ENCODE measurements at places on chromosomes 2 and 18. TPM values are rescaled to one million over a fixed set of nuclear protein-coding genes. Genes with fewer than 3 reads are reported as not detected.

DNA sequence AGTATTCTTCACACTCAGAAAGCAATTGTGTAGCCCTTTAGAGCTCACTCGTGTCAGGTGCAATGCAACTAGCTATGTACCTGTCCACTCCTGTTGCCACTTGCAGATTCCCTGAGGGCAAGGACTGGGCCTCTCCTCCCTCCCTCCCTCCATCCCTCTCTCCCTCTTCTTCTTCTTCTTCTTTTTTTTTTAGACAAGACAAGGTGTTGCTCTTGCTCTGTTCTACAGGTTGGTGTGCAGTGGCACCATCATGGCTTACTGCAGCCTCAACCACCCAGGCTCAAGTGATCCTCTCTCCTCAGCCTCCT, 119.7 kb downstream of the ACKR3 start:
- no peaks in the 10 kb centered on the region for H3K36me3 ChIP-seq
- H3K4me3 ChIP-seq: no peak overlapping the region
- peaks cover 34% of the 10 kb centered on the region for H3K4me1 ChIP-seq
- no peak overlapping the region for H3K27ac ChIP-seq

DNA sequence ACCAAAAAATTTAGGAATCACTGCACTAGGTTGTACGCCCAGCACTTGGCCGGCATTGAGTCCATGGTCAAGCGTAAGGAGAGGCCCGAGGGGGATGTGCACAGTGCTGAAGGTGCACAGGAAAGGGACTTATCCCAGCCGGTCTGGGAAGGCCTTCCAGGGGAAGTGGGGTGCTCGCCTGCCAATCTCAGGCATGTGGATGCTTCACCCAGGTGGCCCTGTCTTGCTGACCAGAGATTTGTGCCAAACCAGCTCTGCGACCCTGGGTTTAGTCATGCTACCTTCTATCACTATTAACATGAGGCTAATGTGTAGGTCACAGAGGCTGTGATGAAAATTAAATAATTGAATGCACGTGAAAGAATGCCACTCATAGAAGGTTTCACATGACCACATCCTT, 1.7 kb upstream of the ITM2C start:
- no peaks in the 10 kb centered on the region for H3K27me3 ChIP-seq
- no peaks in the 10 kb centered on the region for H3K36me3 ChIP-seq
- peaks cover 24% of the 10 kb centered on the region for H3K4me1 ChIP-seq
- H3K4me3 ChIP-seq: no peak overlapping the region
- no peak overlapping the region for H3K27ac ChIP-seq
- no peak for DNase-seq

DNA sequence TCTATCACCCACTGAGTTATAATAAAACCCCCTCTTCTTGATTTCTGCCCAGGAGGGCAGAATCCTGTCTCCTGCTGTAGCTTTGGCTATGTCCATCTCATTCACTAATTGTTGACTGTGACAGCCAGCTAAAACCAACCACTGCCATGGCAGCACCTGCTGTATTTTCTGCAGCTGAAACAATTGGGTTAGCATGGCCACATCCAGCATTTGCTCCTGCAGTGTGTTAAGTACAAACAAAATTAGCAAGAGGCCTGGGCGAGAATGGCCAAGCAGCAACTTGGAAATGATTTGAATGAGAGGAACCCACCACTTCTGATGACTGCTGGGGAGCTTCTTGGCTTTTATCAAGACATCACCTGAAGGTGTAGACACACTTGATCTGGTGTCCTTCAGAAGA, 89.4 kb upstream of the LRRTM1 start:
- no peak overlapping the region for H3K4me3 ChIP-seq
- H3K36me3 ChIP-seq: no peaks in the 10 kb centered on the region
- no peaks in the 10 kb centered on the region for H3K27me3 ChIP-seq
- DNase-seq: no peak
- H3K27ac ChIP-seq: no peak overlapping the region

- no peaks in the 10 kb centered on the region for H3K27me3 ChIP-seq
- H3K36me3 ChIP-seq: no peaks in the 10 kb centered on the region
- no peak overlapping the region for H3K4me3 ChIP-seq
- no peak for DNase-seq
Observed at GRCh38 chr2:225637259-225637658, 237.7 kb downstream of the NYAP2 start.

GRCh38 chr2:40127890-40128557, 323.9 kb downstream of the SLC8A1 start:
- DNase-seq: no peak
- no peaks in the 10 kb centered on the region for H3K36me3 ChIP-seq
- no peak overlapping the region for H3K27ac ChIP-seq
- no peaks in the 10 kb centered on the region for H3K27me3 ChIP-seq
- H3K4me3 ChIP-seq: no peak overlapping the region
- peaks cover 16% of the 10 kb centered on the region for H3K4me1 ChIP-seq

GRCh38 chr2:162308747-162309503, 9.6 kb downstream of the IFIH1 start:
- peaks cover 10% of the 10 kb centered on the region for H3K36me3 ChIP-seq
- peaks cover 5% of the 10 kb centered on the region for H3K4me1 ChIP-seq
- H3K4me3 ChIP-seq: no peak overlapping the region
- H3K27me3 ChIP-seq: no peaks in the 10 kb centered on the region

- no peak for DNase-seq
- no peak overlapping the region for H3K27ac ChIP-seq
- no peaks in the 10 kb centered on the region for H3K27me3 ChIP-seq
- H3K36me3 ChIP-seq: no peaks in the 10 kb centered on the region
- H3K4me1 ChIP-seq: no peaks in the 10 kb centered on the region
Observed at GRCh38 chr2:136351684-136352083, 233.7 kb upstream of the CXCR4 start.

DNA sequence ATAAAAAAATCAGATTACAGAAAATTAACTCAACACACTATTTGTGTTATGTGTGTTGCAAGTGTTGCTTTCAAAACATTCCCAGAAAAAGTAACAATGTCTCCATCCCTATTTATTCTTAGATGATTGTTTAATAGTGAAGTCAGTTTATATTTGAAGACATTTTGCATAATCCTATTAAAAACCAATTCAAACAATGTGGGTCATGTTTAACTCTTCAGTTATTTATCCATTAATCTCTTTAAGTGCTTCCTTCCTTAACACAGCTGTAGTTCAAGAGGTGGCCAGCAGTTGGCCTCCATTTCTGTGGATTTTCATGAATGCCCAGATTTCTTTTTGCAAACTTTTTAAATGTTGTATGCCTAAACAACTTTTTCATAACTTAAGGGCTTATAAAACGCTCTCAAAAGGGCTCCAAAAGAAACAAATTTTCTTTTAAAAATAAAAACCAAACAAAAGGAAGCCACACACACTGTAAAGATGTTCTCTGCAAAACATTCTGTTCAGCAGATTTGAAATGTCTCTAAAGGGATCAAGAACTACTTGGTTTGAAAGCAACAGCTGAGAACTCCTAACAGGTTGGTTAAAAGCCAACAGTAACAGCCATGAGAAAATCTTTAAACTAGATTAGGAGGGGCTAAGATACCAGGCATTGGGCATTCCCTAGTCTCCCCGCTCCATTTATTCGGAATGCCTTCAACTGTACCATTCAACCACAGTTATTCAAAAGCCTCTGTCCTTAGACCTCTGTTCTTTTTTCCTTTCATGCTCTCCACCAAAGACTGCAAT, 71.5 kb downstream of the THADA start:
- peak overlapping the region; percentile 89 for H3K27ac ChIP-seq
- H3K36me3 ChIP-seq: no peaks in the 10 kb centered on the region
- DNase-seq: no peak
- no peaks in the 10 kb centered on the region for H3K27me3 ChIP-seq
- no peak overlapping the region for H3K4me3 ChIP-seq
- H3K4me1 ChIP-seq: peaks cover 30% of the 10 kb centered on the region

DNA sequence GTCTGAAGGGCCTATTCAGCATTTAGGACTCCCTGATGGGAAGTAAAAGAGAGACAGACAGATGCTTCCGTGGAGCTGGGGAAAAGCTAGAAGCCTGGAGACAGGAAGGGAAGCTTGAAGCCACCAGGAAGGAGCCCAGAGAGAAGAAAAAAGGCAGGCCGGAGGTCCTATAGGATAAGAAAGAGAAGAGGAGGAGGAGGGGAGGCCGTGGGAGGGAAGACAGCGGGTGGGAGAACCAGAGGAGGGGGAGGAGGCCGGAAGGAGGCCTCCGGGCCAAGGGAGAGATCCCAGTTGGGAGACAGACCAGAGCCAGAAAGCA, 107.1 kb upstream of the PKDCC start:
- H3K36me3 ChIP-seq: no peaks in the 10 kb centered on the region
- peaks cover 14% of the 10 kb centered on the region for H3K4me1 ChIP-seq
- no peak overlapping the region for H3K4me3 ChIP-seq

GRCh38 chr18:58402247-58402646, 226.6 kb downstream of the ALPK2 start:
- no peaks in the 10 kb centered on the region for H3K36me3 ChIP-seq
- H3K27ac ChIP-seq: no peak overlapping the region
- no peak for DNase-seq

GRCh38 chr2:223578846-223579245, 23.3 kb downstream of the SCG2 start:
- no peak for DNase-seq
- H3K4me1 ChIP-seq: peaks cover 6% of the 10 kb centered on the region
- no peaks in the 10 kb centered on the region for H3K36me3 ChIP-seq
- no peaks in the 10 kb centered on the region for H3K27me3 ChIP-seq

The TDRD15 gene
- total RNA-seq: 0.14 TPM

GRCh38 chr2:128734521-128735295, 416.0 kb upstream of the HS6ST1 start:
- no peak overlapping the region for H3K27ac ChIP-seq
- H3K27me3 ChIP-seq: no peaks in the 10 kb centered on the region
- H3K36me3 ChIP-seq: no peaks in the 10 kb centered on the region
- H3K4me3 ChIP-seq: no peak overlapping the region
- no peak for DNase-seq
- H3K4me1 ChIP-seq: peaks cover 5% of the 10 kb centered on the region

The NEU4 gene
- 5.4 TPM for total RNA-seq

The OBSL1 gene
- total RNA-seq: 88.7 TPM

The ANAPC1 gene
- total RNA-seq: 33.6 TPM

- H3K36me3 ChIP-seq: no peaks in the 10 kb centered on the region
- DNase-seq: no peak
- H3K4me1 ChIP-seq: no peaks in the 10 kb centered on the region
- no peaks in the 10 kb centered on the region for H3K27me3 ChIP-seq
Observed at GRCh38 chr18:10197097-10197496, 257.3 kb upstream of the APCDD1 start.

The TMEM169 gene
- not detected for total RNA-seq

The ID2 gene
- 486 TPM for total RNA-seq

The BCL11A gene
- total RNA-seq: 0.41 TPM

- no peak overlapping the region for H3K27ac ChIP-seq
- H3K27me3 ChIP-seq: no peaks in the 10 kb centered on the region
- peaks cover 3% of the 10 kb centered on the region for H3K4me1 ChIP-seq
- no peaks in the 10 kb centered on the region for H3K36me3 ChIP-seq
Observed at GRCh38 chr2:51990684-51991083, 958.8 kb upstream of the NRXN1 start.

GRCh38 chr2:55155206-55155605, 76.9 kb downstream of the CLHC1 start:
- no peaks in the 10 kb centered on the region for H3K36me3 ChIP-seq
- H3K27ac ChIP-seq: peak overlapping the region; percentile 75
- H3K4me1 ChIP-seq: peaks cover 48% of the 10 kb centered on the region
- no peak overlapping the region for H3K4me3 ChIP-seq

The TRIM54 gene
- 0.41 TPM for total RNA-seq

- no peak overlapping the region for H3K27ac ChIP-seq
- no peaks in the 10 kb centered on the region for H3K27me3 ChIP-seq
- no peak for DNase-seq
- no peaks in the 10 kb centered on the region for H3K4me1 ChIP-seq
- H3K36me3 ChIP-seq: no peaks in the 10 kb centered on the region
Observed at GRCh38 chr2:214185546-214185945, 225.3 kb upstream of the VWC2L start.

DNA sequence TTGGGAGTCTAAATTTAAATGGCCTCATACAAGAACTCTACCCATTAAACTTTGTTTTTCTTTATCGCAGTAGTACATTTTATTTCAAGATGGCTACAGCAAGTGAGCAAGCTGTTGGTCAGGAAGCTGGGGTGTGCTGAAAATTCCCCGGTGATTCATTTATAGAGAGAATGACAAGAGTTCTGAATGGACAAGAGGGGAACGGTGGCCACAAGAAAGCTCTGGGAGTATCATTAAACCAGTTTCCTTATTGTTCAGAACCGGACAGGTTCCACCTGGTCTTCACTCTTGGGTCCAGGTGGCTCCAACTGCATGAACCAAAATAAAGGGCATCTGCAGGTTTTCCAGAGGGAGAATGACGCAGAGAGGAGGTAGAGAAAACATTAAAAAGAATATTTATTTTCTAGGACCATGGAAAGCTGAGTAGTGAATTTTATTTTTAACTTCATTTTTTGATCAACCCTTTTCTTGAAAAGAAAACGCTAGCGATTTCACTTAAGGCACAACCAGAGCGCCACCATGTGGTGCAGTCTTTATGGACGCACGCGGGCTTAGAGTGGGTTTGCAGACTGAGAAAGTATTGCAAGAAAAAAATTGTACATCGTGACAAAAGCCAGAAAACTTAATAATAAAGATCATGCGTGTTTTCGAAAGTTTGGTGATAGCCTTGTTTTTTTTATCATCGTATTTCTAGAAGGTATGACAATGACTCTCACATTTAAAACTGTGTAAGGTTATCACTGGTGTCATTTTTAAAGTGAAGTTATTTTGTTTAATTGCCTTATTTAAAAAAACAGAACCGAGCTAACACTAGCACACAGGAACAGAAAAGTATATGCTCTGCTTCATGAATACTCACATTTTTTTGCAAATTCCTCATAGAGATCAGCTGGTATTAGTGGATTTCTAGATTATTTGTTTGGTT, 97.9 kb upstream of the NOL4 start:
- H3K4me1 ChIP-seq: no peaks in the 10 kb centered on the region
- no peak overlapping the region for H3K27ac ChIP-seq
- H3K4me3 ChIP-seq: peak overlapping the region; percentile 35
- H3K36me3 ChIP-seq: no peaks in the 10 kb centered on the region

GRCh38 chr2:100194951-100195350, 52.6 kb upstream of the AFF3 start:
- no peaks in the 10 kb centered on the region for H3K27me3 ChIP-seq
- DNase-seq: no peak
- no peak overlapping the region for H3K4me3 ChIP-seq
- peak overlapping the region; percentile 61 for H3K27ac ChIP-seq
- peaks cover 33% of the 10 kb centered on the region for H3K4me1 ChIP-seq

- H3K36me3 ChIP-seq: no peaks in the 10 kb centered on the region
- H3K4me1 ChIP-seq: no peaks in the 10 kb centered on the region
- H3K4me3 ChIP-seq: no peak overlapping the region
- H3K27ac ChIP-seq: no peak overlapping the region
Observed at GRCh38 chr2:132550946-132551345, 119.1 kb downstream of the LYPD1 start.

The DES gene
- 146 TPM for total RNA-seq
